Hematopoietic multipotent progenitor cell treated with erythropoietin and hydrocortisone succinate and interleukin-3 and kit ligand, for 6 days (in vitro differentiated cells): ENCODE measurements at places on chromosomes 3 and 15.
A peak's percentile ranks its signal among the peaks of the same experiment; 100 is the strongest.

- DNase-seq, result no peak
These were observed 222.9 kb downstream of the WDR72 start for GRCh38 chr15:53536479-53537120.

DNA sequence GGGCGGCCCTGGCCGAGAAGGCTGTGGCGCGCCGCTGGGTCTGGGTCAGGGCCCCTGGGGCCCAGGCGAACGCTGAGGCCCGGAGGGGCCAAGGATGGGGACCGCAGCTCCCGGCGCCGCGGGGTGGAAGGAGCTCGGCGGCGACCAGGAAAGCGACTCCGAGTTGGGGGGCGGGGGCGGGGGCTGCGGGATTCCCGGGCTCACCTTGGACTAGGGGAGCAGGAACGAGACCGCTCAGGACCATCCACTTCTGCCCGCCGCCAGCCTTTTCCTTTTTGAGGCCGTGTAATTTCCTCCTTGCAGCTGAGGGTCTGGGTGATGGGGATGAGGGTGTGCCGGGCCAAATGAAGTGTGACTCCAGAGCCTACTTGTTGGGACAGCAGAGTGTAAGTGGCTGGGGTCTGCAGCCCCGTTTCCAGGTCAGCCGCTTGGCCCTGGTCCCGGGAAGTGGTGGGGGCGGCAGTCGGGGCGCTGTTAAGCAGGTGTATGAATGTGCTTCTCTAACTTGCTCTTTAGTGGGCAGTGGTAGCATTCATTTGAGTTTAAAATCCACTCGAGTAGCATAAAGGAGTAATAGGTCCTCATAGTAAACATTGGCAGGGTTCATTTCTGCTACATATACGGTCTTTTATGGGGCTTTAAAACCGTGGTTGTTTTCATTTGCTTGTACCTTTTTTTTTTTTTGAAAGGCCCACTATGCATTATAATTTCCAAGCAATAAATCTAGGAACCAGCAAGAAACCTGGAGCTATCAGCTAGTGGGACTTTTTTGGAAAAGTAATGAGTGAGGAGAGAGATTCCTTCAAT is 717 bp downstream of the PXK start:
- peak; percentile 59 for DNase-seq

GRCh38 chr3:124467980-124468902 is 262.0 kb upstream of the UMPS start:
- DNase-seq, result peak; percentile 69

- DNase-seq, result no peak
These were observed 9.2 kb upstream of the VIPR1 start for GRCh38 chr3:42493126-42493797.

- no peak for DNase-seq
These were observed 9.9 kb downstream of the PDIA5 start for GRCh38 chr3:123076496-123077418.

GRCh38 chr3:51670053-51670822 is 814 bp upstream of the TEX264 start:
- DNase-seq, result no peak
